ENCODE measurements at places on chromosomes 7 and 10. TPM values are rescaled to one million over a fixed set of nuclear protein-coding genes. Genes with fewer than 3 reads are reported as not detected.

GJC3 gene
- total RNA-seq = 0.32 TPM

JAKMIP3 gene
- total RNA-seq = 1.1 TPM

GPR146 gene
- 14.5 TPM for total RNA-seq

XRCC2 gene
- total RNA-seq = 13.8 TPM

CLIP2 gene
- 2.6 TPM for total RNA-seq

KLLN gene
- 1.1 TPM for total RNA-seq

CYP2E1 gene
- 1.0 TPM for total RNA-seq

Measured in T-helper 1 cell treated with Interleukin-12 subunit alpha and Interleukin-12 subunit beta and Interleukin-4 antibody, amounts not matched to agents 30 ng/mL and 1 ng/mL, for 36 hours (primary cell).